Stimulated activated CD8-positive, alpha-beta memory T cell treated with anti-CD3 and anti-CD28 coated beads, Interleukin-2, amount 100 ng/mL, for 48 hours (primary cell): ENCODE measurements at places on chromosomes 2 and 18.

- no peak for DNase-seq
Observed at GRCh38 chr18:5585653-5586052, 41.9 kb upstream of the EPB41L3 start.

- DNase-seq = no peak
Observed at GRCh38 chr2:192157776-192158175, 37.0 kb downstream of the TMEFF2 start.

- no peak for DNase-seq
Observed at GRCh38 chr2:106566050-106566449, 78.9 kb downstream of the CD8B2 start.

GRCh38 chr2:148666555-148666954 is 22.0 kb downstream of the EPC2 start:
- no peak for DNase-seq

- DNase-seq = no peak
Observed at GRCh38 chr2:55420871-55421270, 1.2 kb upstream of the CCDC88A start.

GRCh38 chr18:9217743-9218451 is 81.3 kb downstream of the ANKRD12 start:
- DNase-seq = no peak

- no peak for DNase-seq
Observed at GRCh38 chr18:76051396-76052226, 443.4 kb downstream of the ZNF516 start.

DNA sequence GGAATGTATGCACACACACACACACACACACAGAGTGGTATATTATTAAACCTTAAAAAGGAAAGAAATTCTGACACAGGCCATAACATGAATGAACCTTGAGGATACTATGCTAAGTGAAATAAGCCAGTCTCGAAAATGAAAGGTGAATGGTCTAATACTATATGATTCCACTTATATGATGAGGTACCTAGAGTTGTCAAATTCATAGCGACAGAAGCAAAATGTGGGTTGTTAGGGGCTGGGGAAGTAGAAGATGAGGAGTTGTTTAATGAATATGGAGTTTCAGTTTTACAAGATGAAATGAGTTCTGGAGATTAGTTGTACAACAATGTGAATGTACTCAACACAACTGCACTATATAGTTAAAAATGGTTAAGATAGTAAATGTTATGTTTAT is 118.1 kb downstream of the ABCA12 start:
- DNase-seq = no peak

GRCh38 chr2:172772633-172773032 is 37.0 kb downstream of the RAPGEF4 start:
- DNase-seq = no peak

DNA sequence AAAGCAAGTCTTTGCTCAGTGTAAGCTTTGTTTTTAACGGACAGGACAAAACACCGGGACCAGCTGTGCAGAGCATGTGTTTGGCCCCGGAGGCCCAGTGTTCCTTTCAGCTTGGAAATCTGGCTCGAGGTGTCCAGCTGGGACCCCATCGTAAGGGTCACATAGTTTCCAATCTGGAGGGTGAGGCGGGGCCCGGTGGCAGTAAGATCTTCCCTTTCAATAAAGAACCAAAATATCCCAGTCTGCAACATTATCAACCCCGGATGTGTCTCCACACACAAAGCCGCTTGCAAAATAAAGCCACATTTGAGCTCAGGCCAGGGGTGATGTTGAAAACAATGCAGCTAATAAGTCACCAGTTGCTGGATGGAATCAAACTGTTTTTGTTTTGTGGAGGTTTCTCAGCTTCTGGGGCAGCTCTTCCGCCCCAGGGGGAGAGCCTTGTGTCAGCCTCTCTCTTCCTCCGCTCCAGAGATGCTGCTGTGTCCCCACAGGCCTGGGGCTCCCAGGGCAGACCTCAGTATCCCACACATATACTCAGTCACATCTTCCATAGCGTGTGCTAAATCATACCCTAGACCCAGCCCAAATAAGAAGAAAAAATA is 138.6 kb upstream of the GLI2 start:
- no peak for DNase-seq

DNA sequence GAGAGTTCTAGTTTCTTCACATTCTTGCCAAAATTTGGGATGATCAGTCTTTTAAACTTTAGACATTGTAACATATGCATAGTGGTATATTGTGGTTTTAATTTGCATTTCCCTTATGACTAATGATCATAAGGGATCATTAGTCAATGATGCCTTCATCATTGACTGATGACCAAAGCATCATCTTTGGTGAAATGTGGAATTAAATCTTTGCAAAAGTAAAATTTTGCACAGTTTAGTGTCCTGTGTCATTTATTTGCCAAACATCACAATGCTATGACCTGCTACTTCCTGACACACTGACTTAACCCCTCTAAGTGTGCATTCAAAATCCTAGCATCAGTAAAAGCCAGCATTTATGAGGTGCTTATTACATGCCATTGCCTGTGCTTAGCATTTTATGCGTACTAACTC is 58.9 kb upstream of the SLC1A4 start:
- DNase-seq = no peak

DNA sequence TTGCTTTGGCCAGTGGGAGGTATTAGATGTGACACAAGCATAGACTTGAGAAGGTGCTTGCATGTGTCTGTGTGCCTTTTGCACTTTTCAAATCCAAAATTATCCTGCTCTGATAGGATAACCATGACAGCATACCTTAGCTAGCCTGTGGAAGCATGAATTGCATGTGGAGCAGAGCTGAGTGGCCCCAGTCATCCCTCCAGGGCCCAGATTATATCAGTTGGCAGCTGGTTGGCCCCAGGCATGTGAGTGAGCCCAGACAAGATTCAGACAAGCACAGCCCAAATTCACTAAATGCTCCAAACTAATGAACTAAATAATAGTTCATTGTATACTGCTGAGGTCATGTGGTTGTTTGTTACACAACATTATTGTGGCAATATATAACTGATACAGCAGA is 18.8 kb downstream of the TACR1 start:
- no peak for DNase-seq

DNA sequence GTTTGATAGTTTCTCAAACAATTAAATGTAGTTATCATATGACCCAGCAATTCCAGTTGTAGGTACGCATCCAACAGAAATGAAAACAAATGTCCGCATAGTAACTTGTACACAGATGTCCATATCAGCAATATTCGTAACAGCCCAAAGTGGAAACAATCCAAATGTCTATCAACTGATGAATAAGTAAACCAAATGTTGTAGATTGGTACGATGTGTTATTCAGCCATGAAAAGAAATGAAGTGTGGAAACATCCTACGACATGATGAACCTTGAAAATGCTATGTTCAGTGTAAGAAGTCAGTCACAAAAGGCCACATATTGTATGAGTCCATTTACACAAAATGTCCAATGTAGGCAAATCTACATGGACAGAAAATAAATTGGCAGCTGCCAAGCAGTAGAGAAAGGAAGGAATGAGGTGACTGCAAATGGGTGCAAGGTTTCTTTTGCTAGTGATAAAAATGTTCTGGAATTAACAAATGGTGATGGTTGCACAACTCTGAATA is 26.9 kb downstream of the GAREM1 start:
- DNase-seq = no peak

DNA sequence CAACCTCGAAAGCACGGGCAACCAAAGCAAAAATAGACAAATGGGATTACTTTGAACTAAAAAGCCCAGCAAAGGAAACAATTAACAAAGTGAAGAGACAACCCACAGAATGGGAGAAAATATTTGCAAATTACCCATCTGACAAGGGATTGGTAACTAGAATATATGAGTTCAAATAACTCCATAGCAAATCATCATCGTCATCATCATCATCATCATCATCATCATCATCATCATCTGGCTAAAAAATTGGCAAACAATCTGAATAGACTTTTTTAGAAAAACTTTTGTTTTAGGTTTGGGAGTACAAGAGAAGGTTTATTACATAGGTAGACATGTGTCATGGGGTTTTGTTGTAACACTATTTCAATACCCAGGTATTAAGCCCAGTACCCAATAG is 1239.3 kb upstream of the FAM98A start:
- DNase-seq = no peak

DNA sequence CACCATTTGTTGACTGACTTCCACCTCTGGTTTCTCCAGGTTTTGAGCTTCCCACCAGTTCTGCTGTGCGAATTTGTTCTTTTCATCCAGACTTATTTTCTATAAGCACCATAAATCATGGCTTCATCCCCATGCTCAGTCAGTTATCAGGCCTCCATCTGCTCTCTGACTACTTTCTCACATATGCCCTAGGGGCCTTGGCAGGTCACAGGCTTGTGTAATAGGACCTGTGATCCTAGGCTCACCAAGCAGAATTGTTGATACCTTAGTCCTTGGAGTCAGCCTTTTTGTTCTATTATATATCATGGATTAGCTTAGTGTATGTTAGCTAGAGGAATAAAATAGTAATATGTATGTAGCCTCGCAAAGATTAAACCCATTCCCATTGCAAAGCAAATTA is 284.2 kb upstream of the TANK start:
- DNase-seq = no peak

- no peak for DNase-seq
Observed at GRCh38 chr2:41141146-41141791, 689.4 kb upstream of the SLC8A1 start.

GRCh38 chr2:207156451-207157161 is 9.1 kb downstream of the KLF7 start:
- DNase-seq = no peak

DNA sequence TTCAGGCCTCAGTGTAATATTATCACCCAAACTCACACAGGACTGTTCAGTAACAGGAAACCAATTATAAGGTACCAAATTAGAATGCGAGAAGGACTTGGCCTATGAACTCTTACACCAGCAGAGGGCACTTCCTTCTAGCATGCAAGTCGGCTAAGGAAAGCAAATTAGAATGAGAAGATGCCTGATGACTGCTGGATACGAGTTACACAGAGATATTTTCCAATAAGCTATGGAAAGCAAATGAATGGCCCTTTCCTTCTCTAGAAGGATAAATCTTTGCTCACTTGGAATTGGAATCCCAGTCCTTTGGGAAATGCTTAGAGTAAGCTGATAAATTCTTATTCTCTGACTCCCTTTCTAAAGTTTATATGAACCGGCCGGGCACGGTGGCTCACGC is 109.8 kb downstream of the AP1S3 start:
- DNase-seq = no peak

DNA sequence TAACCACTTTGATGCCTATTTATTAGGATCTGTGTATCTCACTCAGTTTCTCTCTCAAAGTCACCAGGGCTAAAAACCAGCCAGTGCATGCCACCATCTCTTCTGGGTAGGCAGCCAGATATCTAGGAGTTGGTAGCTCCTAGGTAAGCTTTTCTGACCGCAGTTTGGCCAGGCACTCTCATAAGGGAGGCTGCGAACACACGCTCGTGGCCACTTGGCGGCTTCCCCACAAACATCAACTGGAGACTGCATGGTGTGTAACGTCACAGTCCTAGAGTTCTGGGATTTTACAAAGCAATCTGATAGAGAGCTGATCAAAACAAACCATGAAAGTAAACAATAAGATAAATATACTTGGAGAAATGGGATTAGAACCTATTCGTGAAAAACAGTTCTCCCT is 424.3 kb upstream of the ACVR2A start:
- no peak for DNase-seq

DNA sequence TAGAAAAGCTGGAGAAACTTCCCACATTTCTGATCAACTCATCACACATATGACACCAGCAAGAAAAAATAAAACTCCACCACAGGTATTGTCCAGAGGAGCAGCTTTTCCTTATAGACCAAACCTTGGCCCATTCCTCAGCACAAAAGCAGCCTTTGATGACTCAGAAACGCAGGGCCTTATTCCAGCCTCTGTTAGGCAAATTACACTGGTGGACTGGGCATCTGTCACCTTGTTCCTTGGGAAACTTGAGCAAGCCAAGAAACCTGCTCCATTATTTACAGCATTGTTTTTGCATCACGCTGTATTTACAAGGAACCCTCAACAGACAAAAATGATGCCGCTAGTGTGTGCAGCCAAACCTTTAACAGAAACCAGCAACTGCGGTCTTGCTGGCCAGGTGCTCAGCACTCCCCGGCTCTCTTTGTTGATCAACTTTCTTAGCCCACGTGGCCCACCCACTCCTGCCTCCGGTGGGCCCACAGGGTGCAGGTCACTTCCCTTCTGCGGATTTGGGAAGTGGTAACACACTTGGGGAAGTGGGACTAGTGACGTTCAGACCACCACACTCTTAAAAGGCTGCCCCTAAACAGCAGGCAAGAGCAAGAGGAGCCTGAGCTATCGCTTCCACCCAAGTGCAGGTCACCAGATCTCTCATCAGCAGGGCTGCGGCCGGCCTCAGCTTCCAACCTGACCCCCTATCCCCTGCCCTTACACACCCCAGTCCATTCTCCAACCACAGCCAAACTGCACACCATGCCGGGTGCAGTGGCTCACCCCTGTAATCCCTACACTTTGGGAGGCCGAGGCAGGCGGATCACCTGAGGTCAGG is 1.5 kb downstream of the AP1S3 start:
- no peak for DNase-seq

GRCh38 chr2:236090027-236090382 is 78.2 kb downstream of the GBX2 start:
- no peak for DNase-seq

GRCh38 chr2:38650717-38651116 is 15.2 kb upstream of the GALM start:
- DNase-seq = no peak

- DNase-seq = no peak
Observed at GRCh38 chr2:46277431-46278190, 19.6 kb upstream of the EPAS1 start.

DNA sequence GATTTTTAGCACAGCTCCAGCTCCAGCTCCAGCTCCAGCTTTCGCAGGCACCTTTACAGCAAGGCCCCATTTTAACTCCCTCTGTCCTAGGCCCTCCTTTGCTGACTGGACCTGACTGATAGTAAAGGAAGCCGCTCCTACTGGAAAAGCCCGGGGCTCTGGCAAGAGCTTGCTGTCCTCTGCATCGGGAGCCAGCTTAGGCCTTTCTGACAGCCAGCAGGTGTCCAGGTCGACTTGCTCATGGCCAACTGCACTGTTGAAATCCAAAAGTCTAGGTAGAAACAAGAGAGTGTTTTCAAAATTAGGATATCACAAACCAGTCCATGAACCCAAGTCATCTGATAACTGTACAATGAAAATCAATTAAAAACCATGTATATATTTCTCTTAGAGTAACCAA is 161.1 kb downstream of the LAMA1 start:
- no peak for DNase-seq

DNA sequence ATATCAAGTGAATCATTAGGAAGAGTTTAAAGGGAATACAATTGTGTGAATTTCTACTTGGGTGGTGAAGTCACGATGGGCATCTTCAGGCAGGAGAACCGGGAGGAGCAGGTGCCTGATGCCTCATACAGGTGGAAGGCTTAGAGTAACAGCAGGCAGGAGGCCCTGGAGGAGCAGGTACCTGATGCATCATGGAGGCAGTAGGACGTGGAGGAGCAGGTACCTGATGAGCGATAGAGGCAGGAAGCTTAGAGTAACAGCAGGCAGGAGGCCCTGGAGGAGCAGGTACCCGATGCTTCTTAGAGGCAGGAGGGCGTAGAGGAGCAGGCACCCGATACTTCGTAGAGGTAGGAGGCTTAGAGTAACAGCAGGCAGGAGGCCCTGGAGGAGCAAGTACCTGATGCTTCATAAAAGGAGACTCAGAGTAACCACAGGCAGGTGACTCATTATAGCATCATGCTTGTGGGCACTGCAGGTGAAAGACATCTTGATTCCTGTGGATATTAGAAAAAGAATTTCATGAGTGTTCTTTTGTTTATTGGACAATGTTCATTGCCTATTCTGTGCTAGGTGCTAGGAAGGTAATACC is 133.9 kb downstream of the ATP9B start:
- no peak for DNase-seq
